Fibroblast of skin of scalp (primary cell): ENCODE measurements at places on chromosomes 13 and 19.

DNA sequence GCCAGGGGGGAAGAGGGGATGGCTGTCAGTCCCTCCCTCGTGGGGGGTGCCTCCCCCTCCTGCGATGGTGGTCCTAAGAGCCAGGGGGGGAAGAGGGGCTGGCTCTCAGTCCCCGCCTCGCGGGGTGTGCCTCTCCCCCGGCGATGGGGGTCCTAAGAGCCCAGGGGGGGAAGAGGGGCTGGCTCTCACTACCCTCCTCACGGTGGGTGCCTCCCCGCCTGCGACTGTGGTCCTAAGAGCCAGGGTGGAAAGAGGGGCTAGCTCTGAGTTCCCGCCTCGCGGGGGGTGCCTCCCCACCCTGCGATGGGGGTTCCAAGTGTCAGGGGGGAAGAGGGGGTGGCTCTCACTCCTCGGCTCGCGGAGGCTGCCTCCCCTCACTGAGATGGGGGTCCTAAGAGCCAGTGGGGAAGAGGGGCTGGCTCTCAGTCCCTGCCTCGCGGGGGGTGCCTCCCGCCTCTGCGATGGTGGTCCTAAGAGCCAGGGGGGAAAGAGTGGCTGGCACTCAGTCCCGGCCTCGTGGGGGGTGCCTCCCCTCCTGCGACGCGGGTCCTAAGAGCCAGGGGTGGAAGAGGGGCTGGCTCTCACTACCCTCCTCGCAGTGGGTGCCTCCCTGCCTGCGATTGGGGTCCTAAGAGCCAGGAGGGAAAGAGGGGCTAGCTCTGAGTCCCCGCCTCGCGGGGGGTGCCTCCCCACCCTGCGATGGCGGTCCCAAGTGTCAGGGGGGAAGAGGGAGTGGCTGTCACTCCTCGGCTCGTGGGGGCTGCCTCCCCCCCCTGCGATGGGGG lies 2325.6 kb upstream of the PCDH20 start:
- no peak for DNase-seq

DNA sequence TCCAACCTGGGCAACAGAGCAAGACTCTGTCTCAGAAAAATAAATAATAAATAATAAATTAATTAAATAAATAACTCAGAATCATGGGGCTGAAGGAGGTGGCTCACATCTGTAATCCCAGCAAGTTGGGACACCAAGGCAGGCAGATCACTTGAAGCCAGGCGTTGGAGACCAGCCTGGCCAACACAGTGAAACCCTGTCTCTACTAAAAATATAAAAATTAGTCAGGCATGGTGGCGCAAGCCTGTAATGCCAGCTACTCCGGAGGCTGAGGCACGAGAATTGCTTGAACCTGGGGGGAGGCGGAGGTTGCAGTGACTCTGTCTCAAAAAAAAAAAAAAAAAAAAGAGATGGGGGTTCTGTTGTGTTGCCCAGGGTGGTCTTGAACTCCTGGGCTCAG lies 7.2 kb downstream of the TMEM38A start:
- DNase-seq, result no peak

DNA sequence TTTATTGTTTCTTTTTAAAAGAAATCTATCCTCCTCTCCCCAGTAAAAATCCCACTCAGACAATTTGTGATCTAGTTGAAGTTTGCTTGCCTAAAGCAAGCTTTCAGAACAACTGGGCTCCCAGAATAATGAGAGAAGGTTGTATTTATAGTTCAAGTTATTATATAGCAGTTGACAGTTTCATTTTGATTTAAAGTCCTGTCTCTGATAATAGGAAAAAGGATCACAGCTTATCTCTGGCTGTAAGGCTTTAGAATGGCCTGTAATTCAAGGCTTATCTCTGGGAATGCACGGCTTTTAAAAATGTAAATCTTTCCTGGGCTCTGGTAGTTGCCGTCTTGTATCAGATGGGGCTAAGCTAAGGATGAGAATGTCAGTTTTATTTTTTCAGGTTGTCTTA lies 123.3 kb upstream of the TMTC4 start:
- DNase-seq, result no peak

DNA sequence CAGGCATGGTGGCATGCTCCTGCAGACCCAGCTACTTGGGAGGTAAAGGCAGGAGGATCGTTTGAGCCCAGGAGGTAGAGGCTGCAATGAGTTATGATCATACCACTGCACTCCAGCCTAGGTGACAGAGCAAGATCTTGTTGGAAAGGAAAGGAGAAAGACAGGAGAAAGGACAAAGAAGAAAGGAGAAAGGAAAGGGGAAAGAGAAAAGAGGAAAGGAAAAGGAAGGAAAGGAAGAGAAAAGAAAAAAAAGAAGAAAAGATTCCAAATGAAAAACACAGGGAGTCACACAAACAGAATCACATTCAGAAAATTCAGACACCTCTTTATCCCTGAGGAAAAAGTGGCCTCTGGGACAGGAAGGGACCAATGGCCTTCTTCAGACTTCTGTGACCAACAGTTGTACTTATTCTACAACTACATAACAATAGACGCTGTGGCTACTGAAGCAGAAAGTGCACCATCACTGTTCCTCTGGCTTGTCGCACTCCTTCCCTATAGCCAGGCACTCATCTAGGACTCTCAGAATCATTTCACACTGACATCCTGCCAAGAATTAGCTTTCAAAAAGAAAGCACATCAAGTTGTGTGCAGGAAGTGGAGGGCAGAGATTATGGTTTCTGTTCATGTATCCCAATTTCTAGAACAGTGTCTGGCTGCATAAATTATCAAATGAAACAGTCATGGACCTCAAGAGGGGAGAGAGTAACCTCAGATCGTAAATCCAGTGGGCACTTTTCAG lies 5.9 kb downstream of the MTMR6 start:
- DNase-seq, result no peak

DNA sequence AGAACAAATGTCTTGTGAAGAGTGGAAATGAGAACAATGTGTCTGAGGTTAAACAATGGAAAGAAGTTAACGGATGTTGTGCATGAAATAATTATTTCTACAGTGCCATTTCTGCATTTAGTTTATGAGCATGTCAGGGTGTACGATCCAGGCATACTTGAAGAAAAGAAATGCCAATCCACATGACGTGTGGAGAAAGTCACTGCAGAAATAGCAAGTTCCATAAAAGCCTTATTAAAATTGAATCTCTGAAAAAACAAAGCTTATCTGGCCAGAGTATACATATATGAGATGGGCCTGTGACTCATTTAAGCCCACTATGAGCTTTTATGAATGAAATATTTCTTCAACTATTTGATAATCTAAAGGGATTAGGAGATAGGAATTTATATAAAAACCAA lies 426.1 kb downstream of the EFNB2 start:
- peak; percentile 94 for DNase-seq

DNA sequence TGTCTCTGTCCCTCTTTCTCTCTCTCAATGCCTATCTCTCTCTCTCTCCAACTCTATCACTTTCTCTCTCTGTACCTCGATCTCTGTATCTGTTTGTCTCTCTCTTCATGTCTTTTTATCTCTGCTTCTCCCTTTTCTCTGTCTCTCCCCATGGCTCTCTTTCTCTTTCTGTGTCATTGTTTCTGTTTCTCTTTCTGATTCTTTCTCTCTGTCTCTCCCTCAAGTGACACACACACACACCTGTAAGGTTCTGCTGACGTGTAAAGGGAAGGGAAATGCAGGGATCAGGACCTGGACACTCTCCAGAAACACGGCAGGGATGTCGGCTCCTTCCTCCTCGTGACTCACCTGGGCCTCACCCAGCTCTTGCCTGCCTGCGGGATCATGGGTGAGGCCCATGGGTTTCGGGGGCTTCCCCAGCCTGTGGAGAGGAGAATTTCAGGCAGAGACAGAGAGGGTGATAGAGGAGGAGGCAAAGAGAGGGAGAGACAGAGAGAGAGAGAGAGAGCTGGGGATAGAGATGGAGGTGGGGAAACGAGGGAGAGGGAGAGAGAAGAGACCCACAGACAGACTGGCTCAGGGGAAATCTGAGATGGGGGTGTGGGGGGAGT lies 5.4 kb upstream of the PLAUR start:
- DNase-seq, result peak; percentile 18

DNA sequence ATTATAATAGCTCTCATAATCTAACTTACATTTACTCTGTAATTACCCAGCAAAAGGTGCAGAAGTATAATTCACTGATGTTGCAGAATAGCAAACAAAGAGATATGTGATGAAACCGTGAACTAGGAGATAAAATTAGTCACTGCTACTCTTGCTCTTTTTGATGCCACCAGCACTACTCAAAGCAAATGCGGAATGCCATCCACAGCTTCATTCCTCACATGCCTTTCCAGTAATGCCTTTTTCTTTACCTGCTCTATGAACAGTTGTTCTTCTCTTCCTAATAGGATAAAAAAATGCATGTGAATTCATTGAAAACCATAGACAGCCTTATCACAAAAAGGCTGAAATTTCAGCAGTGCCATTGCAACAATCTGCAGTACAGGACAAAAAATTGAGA lies 1129.5 kb downstream of the DIAPH3 start:
- no peak for DNase-seq

DNA sequence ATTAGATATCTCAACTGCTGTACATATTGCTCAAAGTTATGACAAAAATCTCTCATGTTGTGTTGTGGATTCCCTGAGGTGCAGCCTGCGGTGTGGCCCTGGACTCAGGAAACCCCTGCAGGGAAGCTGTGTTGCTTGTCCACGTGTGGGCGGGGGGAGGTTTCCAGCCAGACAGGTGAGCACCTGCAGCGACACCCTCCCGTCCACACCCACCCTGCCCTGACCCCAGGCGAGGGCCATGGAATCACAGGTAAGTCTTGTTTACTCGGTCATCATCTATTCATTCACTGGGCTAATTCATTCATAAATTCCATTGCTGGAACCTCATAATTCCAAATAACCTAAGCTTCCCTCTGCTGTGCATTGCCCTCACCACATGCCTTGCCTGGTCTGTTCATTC lies 14.1 kb downstream of the PLPP2 start:
- no peak for DNase-seq

DNA sequence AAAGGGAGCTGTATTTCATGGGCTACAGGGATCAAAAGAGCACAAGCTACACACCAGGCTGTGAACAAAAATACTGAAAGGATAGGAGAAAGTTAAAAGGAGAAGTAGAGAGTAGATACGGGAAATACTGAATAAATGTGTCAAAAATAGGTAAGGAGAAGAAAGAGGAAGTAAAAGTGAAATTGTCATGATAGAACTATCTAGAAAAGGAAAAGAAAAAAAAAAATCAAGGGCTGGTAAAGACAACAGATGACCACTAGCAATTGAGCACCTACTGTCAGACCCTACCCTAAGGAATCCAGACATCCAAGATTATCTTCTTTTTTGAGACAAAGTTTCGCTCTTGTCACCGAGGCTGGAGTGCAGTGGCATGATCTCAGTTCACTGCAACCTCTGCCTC lies 4.8 kb downstream of the RUBCNL start:
- DNase-seq, result no peak

DNA sequence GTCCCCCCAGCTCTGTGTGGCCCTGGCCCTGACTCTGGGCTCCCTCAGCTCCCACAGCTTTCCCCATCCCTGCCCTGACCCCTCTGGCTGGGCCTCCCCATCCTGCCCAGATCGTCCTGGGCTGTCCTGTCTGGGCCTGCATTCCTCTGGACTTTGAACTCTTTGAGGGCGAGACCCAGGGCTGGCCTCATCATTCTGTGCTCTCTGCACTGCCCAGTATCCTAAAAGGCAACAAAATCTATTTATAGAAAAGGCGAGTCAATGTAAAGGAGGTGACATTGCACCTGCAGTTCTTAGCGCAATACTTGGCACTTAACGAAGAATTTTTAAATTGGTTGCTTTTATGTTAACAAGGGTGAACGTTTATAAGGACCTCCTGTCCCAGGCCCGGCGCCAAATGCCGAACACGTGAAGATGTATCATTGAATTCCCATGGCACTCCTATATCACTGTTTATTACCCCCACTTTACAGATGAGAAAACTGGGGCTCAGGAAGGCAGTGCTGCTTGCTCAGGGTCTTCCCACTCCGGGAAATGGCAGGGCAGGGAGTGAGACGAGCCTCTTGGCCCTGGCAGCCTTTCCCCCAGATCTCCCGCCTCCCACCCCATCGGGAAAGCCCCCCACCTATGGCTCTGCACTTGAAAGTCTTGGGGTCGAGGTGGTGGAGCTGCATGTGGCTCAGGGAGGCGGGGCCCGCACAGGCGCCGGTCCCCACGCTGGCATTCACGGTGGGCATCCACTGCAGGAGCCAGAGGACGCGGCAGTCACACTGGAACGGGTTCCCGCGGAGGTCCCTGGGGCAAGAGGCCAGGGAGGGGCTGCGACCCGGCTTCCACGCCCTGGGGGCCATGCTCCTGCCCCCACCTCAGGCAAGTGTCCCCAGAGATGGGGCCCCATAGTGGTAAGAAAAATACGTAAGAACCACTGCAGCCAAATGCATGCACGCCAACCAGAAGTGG lies 3.8 kb downstream of the LGI4 start:
- DNase-seq, result no peak

DNA sequence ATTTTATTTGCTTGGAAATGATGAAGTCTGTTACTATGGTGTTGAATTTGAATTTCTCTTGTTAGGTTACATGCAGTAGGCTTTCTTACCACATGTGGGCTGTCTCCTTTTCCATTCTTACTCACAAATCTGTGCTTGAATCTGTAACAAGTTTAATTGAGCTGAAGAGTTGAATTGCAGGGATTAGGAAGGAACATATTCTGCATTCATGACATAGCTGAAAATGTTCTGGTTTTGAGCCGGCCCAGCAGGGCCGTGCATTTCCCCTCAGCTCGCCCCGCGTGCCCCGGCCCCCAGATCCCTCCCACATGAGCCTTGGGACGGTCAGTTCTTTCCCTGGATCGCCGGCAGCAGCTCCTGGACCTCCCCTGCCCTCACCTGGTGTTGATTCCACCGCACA lies 28.1 kb downstream of the TFDP1 start:
- DNase-seq, result no peak

DNA sequence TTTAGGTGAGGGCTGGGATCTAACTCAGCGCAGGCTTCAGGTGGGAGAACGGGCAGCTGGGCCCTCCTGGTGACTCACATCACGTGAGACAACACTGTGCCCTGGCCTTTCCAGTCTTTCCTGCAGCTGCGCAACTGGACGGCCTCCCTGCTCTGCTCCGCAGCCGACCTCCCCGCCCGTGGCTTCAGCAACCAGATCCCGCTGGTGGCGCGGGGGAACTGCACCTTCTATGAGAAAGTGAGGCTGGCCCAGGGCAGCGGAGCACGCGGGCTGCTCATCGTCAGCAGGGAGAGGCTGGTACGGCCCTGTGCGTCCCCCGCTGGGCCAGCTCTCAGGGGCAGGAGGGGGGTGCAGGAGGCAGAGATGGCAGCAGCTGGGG lies 8.8 kb downstream of the SPPL2B start:
- DNase-seq, result peak; percentile 46
